GM23248 (cell line): ENCODE measurements at places on chromosomes 11 and 22.

- no peak for DNase-seq
These were observed 661.7 kb downstream of the TBC1D22A start for GRCh38 chr22:47423861-47424820.

DNA sequence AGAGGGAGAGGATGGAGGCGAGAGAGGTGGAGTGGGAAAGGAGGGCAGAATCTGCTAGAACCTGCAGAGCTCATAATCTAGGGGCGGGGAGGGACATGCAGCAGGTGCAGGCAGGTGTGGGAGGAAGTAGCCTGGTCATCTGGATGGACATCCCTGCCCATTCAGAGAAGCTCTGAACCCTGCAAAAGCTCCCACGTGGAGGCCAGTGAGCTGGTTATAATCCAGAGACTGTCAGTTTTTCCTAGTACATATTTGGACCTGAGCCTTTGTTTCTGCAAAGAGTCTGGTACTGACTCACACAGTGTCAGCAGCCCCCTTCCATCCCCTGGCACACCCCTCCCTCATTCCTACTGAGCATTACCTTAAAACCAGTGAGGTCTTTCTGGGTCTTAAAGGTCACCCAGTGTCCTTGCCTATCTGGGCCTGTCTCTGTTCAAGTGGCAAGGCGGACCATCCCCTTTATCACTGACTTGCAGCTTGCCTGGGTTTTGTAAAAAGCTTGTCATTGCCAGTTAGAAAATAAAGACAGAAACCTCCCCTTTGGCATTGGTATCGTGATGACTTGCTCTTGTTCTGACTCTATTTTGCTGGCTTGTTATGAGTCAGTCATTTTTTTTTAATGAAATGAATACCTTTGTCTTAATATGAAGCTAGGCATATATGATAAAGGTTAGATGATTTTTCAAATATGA lies 26.1 kb downstream of the PTPRJ start:
- peak; percentile 90 for DNase-seq

DNA sequence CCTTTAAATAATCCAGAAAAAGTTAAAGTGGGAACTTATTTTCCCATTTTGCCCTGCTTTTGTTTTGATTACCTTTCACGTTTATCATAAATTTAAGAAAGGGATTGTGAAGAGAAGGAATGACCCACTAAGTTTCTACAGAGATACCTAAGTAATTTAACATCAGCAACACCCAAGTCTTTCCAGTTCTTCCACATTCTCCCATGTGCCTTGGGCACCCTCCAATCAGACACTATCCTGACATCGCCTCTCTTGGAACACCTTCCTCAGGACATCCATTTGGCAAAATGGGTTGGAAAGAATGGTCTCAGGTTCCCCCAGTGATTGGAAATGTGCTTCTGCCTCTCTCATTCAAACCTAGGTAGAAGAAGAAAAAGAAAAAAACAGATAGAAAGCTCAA lies 6.3 kb downstream of the BBOX1 start:
- no peak for DNase-seq

- DNase-seq, result peak; percentile 71
These were observed 64.3 kb downstream of the CYB5R2 start for GRCh38 chr11:7609015-7609414.

DNA sequence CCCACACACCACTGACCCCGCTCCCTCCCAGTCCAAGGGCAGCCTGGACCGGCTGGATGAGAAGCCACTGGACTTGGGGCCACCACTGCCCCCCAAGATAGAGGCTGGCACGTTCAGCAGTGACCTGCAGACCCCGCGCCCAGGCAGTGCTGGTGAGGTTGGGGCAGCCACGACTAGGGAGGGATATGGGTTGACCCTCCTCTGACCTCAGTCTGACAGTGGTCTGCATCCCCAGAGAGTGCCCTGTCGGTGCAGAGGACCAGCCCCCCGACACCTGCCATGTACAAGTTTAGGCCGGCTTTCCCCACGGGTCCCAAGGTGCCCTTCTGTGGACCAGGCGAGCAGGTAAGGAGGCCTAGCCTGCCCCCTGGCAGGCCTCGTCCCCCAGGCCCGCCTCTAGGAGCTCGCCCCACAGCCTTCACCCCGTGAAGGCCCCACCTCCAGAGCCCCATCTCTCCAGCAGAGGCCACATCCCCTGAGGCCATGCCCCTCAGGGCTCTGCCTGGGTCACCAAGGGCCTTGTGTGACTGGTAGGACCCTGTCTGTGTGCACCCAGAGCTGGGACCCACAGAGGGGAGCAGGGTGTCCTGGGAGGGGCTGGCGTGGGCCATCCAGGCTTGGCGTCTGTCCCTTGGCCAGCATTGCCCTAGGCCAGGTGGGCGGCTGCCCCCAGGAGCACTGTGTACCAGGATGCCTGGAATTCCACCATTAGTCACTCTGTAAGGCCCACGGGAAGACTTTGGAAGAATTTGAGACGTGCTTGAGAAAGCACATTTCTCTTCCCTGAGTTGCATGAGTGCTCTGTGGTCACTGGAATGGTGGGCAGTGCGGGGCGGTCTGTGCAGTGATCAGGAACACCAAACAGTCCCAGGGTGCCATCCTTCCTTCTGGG lies 9.4 kb downstream of the CCDC188 start:
- DNase-seq, result peak; percentile 91

GRCh38 chr11:57792870-57793269 lies 31.3 kb downstream of the CTNND1 start:
- DNase-seq, result no peak

GRCh38 chr11:34721646-34722045 lies 100.8 kb downstream of the EHF start:
- no peak for DNase-seq

DNA sequence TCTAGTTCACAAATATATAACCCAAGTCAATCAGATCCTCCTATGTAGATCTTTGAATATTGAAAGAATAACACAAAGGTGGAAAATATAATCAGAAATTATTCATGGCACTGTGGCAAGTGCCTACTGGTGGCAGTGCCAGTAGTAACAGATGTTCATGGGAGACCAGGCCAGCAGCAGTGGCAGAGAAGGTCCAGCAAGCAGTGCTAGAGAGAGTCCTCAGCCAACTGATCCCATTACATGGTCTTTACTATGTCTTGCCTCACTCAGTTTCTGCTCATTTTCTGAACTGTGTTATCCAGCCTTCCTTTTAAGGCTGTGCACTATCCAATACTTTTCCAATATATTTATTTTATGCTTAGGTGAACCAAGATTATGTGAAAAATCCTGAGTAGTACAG lies 124.9 kb downstream of the MRTFA start:
- DNase-seq, result peak; percentile 49

- no peak for DNase-seq
These were observed 311.5 kb downstream of the MN1 start for GRCh38 chr22:27490080-27490479.

DNA sequence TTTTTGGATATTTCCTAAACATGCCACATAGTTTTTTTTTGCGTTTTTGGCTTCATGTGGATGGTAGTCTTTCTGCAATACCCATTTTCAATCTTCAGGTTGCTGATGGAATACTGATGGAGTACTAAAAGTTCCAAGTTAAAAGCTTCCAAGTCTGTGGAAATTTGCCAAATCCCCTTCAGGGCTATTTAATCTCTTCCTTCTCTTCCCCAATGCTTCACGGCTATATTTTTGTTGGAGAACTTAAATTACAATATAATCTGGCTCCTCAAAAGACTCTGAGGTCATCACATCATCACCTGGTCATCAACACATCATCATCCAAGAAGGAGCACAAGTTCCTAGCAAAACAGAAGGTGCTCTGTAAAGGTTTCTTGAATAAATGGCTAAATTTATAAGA lies 881.0 kb upstream of the TENM4 start:
- DNase-seq, result no peak

DNA sequence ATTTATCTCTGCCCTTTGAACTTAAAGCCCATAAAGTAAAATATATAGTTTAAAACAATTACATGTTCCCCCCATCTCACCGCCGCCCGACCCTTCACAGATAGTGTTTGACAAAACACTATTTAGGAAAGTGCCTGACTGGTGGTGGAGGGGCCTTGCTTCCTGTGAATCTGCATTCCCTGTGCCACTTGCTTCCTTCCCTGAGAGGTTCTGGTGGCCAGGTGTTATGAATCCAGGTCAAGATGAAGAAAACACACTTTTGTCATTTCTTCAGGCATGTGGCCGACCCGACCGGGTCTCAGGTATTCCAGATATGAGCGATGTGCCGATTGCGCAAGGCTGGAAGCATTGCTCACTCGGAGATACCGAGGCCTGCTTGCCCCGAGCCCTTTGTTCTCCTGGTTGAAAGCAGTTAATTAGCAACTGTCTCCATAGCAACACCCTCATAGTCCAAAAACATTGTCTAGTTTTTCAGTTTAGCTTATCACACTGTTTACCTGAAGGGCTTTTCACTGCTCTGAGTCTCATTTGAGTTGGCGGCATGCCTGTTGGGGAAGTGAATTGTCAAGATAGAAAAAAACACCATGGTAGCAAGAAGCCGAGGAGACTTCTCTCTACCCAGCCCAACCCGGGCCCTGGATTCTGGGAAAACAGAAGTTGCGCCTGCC lies 128.3 kb downstream of the TEAD1 start:
- peak; percentile 48 for DNase-seq

GRCh38 chr11:36441610-36442208 lies 68.4 kb downstream of the TRAF6 start:
- no peak for DNase-seq

- no peak for DNase-seq
These were observed 152.0 kb downstream of the LRRC4C start for GRCh38 chr11:41307296-41308080.

DNA sequence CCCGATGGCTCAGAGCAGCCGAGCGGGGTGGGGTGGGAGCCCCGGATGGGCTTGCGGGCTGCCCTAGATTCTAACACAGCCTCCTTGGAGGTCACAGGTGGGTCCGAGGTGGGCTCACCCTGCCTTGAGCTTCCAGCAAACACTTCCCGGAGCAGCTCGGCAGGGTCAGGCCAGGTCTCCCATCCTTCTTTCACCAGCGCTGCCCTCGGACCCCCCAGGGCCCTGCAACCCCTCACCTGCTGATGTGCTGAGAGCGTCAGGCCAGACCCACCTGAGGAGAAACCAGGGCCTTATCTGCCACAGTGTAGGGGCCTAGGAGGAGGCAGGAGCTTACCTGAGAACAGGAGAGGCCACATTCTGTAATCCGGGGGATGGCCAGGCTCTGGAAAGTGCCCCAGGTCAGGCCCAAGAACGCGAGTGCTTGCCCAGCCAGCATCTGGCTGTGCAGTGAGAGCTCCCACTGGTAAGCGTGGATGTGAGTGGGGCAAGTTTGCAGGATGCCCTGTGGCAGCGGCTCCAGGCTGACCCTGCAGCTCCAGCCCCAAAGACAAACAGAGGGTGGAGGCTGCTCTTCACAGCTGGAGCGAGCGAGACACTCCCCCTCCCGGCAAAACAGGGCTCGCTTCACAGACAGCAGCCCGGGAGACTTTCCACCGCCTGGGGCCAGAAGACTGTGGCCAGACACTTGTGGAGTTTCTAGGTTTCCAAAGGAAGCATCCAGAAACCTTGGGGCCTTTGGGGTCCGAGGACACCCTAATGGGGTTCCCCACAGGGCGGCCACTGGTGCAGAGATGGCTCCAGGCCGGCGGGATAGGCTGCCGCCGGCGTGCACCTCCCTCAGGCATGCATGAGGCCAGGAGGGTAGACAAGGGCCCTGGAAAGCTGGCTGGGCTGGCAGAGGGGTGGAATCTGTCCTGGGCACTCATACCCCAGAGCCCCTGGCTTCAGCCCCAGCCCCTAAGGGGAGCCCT lies at the start of gene IL17REL:
TSS of gene IL17REL (minus strand) at position 555 of the 971 bp plus-strand sequence. CDS start at position 436, 119 bp downstream.
- peak; percentile 40 for DNase-seq

DNA sequence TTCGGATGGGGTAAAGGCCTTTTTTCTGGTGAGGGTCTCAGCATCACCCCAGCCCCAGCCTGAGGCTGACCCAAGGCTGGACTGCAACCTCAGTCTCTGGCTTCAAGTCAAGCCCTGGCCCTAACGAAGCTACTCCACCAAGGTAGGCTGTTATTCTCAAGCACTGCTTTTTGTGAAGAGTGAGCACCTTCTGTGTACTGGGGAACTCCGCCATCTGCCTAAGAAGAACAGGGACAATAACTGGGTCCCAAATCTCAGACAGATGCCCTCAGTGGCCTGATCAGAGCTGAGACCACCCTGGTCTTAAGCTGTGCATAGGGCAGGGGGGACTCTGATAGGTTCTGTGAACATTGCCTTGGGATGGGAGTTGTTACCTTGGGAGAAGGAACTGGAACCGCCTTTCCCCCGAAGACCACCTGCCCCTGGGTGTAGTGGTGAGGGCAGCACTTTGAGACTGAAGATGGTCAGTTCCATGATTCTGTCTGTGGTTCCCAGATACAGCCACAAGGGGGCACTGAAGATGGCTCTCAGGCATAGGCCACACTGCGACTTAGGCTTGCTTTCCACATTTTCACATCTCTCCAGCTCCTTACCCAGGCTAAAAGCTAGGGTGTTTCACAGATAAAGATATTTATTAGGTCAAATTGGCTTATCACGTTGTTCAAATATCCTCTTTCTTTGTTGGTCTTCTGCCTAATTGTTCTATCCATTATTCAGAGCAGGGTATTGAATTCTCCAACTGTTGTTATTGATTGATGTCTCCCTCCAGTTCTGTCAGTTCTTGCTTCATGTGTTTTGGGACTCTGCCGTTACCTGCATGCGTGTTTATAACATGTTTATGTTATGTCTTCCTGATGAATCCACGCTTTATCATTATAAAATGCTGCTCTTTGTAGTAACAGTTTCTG lies 11.8 kb upstream of the UVRAG start:
- DNase-seq, result peak; percentile 77

DNA sequence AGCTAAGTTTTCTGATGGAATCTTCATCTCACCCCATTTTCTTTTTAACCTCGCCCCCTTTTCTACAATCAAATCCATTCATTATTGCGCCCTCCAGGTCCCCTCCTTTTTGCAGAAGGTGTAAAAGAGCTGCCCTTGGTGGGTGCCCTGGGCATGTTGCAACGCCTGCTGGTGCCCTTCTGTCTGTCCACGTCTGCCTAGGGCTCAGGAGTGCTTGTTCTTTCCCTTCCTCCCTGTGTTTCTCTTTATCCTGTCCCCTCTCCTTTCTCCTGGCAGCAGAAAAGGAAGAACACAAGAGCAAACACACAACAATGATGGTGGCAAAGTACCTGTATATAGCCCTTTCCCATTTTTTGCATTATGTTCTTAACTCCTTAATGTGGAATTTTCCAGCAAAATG lies 6.2 kb upstream of the TLCD5 start:
- no peak for DNase-seq

DNA sequence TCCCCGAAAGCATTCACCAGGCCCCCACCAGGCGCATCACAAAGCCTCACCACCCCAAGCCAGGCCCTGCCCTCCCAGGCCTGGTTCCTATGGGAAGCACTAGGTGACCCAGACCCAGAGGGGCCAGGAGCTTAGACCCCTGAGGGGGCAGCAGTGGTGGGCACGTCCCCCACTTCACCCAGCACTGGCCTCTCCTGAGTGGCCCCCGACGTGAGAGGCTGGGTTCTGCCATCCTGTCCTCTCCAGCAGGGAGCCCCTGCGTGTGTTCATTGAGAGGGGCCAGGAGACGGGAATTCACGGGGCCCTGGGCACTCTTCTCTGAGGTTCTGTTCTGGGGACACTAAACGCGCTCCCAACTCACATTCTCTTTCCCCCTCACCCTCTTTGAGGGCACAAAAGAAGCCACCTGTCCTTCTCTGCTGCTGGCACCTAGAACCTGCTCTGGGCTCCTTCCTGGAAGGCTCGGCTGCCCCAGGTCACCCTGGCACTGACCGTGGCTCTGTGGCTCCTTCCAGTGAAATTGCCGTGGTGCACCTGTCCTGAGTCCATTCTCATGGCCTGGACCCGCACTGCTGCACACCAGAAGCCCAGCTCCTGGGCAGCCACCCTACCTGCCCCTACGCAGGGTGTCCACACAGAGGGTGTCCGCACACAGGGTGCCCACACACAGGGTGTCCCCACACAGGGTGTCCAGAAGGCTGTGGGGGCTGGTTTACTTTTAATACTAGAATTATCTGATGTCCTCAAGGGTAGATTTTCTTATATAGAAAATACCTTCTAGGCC lies 12.2 kb downstream of the PTDSS2 start:
- no peak for DNase-seq
